CD4-positive, alpha-beta T cell treated with Interferon alpha-2 for 1 hour (primary cell): ENCODE measurements at places on chromosomes 2 and 18.

DNA sequence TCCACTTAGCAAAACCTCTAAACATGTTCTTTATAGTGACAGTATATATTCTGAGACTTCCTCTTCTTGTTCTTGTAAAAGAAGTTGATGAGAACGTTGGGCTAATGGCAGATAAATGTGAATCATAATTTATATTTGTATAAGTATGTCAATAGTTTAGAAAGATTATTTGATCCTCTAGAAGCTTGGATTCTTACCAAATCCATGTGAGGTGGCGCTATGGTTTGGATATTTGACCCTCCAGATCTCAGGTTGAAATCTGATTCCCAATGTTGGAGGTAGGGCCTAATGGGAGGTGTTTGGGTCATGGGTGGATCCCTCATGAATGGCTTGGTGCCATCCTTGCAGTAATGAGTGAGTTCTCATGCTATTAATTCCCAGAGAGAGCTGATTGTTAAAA lies 29.8 kb upstream of the SCN1A start:
- no peak for DNase-seq

DNA sequence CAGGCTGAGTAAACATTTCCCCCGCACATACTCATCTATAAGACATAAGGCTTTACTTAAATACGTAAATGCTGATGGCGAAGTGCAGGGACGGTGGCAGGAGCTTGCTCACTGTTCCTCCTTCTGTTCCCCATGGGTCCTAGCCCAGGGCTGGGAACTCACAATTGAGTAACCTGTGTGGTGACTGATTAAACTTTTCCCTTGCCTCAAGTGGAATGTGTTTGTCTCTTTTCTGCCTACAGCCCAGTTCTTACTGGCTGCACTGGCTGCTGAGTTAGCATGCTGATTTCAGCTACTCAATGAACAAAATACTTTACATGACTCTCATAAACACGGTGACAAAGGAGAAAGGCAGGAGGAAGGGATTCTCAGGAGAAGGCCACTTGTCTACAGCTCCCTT lies 87.3 kb downstream of the MARCO start:
- DNase-seq: no peak

DNA sequence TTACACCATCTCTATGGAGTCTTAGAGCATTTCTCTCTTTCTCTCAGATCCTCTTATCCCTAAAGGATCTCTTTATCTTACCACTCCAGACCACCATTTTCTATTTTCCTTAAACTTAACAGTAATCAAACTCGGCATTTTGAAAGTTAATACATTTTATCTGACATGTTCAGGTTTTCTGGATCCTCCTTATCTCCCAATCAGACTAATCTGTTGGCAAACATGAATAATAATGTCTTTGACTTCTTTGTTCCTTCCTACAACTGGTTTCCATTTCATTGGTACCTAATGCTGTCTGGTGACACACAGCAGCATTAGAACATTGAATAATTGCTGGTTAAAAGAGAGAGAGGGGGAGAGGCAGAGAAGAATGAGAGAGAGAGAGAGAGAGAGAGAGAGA lies 932.1 kb upstream of the FSHR start:
- DNase-seq: no peak

- DNase-seq: no peak
Measured at GRCh38 chr2:223956300-223956699, 963 bp upstream of the MRPL44 start.

GRCh38 chr2:220103596-220103995 lies 476.2 kb downstream of the SLC4A3 start:
- no peak for DNase-seq

GRCh38 chr2:223054193-223054781 lies 2.3 kb downstream of the KCNE4 start:
- DNase-seq: no peak
